ENCODE measurements at places on chromosomes 7 and 10.

DNA sequence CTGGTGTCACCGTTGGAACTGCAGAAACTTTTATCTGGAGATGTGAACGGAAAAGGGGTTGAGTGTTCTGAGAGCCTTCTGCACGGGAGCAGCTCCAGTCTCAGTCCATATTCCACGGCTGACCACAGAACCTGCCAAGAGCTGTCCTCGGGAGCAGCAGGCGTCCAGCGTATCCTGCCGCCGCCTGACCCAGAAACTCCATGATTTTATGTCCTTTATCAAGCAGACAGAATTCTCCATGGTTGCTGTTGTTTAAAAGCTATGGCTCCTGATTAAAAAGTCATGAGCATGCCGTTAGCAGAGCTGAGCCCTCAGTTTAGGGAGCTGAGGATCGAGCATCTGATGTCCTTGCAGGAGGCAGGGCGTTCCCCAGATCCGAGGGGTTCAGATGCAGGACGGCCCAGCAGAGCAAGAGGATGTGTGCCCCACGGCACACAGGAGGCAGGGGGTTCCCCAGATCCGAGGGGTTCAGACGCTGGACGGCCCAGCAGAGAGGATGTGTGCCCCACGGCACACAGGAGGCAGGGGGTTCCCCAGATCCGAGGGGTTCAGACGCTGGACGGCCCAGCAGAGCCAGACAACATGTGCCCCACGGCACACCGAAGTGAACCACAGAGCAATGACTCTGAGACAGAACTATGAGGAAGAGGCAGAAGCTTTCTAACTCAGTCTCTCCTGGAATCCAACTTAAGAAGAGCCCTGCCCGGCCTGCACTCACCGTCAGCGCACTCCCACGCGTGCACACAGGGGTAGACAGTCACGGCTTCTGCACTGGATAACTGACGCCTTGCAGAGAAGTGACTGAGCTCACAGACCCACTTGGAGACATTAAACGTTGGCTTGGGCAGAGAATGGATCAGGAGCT lies 96.4 kb downstream of the WDR37 start:
- DNase-seq = no peak

- no peak for DNase-seq
These were observed 275.4 kb downstream of the GRID1 start for GRCh38 chr10:86091216-86091615.

- no peak for DNase-seq
These were observed 44.7 kb downstream of the AVL9 start for GRCh38 chr7:32539919-32540531.

- peak; percentile 38 for DNase-seq
These were observed 31.6 kb downstream of the OGDH start for GRCh38 chr7:44637788-44638594.

DNA sequence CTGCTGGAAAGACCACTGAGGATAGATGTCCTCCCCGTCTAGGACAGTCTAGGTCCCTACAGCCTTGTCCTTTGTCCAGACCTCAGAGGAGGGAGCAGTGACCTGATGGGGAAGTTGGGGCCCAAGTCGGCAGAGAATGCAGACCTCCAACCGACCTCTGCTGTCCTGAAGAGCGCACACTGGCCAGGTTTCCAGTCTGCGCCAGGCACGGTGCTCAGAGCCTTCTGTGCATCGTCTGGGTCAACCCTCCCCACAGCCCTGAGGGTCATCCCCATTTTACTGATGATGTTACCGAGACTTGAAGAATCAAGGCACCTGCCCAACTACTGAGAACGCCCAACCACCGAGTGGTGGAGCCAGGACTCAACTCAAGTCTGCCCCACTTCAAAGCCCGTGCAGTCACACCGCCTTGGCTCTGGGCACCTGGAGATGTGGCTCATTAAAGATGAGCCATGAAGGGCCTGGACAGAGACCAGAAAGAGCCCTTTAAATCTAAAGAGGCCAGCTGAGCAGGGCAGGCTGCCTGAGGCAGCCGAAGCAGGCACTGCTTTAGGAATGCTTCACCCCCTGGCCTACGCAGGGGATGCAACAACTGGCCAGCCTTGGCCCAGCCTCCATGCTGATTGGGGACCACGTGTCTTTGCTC lies 4.4 kb downstream of the ITPRIP start:
- DNase-seq = no peak

GRCh38 chr10:4588824-4589223 lies 237.2 kb upstream of the AKR1E2 start:
- DNase-seq = no peak

- no peak for DNase-seq
These were observed 248.9 kb upstream of the LRRN3 start for GRCh38 chr7:110841840-110842545.

- no peak for DNase-seq
These were observed 72.5 kb upstream of the CTBP2 start for GRCh38 chr10:125232841-125233240.

- no peak for DNase-seq
These were observed 95.4 kb downstream of the HIPK2 start for GRCh38 chr7:139682136-139683013.

DNA sequence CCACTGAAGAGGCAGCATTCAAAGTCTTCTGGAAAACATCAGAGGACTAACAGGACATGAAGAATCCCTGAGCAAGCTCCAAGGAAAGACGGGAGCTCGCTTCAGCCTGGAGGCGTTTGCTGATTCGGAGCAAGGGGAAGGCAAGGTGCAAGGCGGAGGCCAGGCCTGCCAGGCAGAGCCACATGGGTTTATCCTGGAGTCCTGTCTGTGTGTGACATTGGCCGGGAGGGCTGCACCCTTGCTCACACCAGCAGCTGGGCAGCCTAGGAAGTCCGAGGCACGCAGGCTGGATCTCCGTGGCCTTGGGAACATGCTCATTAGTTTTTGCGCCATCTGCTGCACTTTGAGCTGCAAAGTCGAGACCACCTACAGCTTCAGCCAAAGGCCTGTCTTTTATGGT lies 22.3 kb upstream of the LARP4B start:
- DNase-seq = no peak

GRCh38 chr10:110101464-110102144 lies 93.8 kb downstream of the ADD3 start:
- DNase-seq = no peak

- peak; percentile 7 for DNase-seq
These were observed 7.9 kb downstream of the ZNF22 start for GRCh38 chr10:45008524-45009161.

DNA sequence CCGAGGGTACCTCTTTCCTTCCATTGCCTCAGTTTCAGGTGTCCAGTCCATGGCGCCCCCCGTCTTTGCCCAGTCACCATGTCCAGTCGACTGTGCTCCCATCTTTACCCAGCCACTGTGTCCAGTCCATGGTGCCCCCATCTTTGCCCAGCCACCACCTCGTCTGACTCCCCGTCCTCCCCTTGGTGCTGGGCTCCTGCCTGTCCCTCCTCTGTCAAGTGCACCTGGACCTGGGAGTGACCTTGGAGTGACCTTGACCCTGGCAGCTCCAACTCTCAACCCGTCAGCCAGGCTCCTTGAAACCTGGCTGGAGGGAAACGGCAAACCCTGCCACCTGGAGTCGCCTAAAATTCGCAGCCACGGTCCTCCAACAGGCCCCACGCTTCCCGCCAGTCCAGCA lies 180.2 kb downstream of the ADARB2 start:
- no peak for DNase-seq

DNA sequence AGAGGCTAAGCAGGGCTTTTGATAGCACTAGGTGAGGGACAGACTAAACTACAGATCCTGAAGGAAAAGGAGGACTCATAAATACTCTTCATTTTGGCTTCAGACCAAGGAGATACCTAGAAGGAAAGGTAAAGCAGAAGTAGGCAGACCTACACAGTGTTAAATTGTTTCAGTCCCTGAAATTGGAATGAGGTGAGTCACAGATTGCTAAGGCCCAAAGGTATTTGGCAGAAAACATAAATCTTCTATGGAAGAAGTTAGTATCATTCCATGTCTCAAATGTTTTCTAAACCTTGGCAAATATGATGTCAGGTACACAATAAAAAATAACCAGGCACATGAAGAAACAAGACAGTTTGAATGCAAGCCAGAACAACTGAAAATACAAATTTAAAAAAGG lies 30.0 kb downstream of the MTERF1 start:
- DNase-seq = no peak

GRCh38 chr7:152956006-152956405 lies 196.5 kb downstream of the ACTR3B start:
- DNase-seq = no peak

DNA sequence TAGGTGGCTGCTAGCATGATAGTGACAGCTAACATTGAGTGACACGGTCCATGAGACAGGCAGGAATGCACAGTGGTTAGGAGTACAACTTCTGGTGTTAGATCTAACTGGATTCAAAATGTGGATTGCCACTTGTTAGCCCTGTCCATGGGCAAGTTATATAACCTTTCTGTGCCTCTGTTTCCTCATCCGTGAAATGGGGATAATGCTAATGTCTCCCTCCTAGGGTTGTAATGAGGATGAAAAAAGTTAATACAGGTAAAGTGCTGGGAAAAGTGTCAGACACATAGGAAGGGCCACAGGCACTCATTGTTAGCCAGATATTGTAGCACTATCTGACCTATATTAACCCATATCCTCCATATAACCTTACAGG lies 41.8 kb downstream of the TACR2 start:
- no peak for DNase-seq

- no peak for DNase-seq
These were observed 143.0 kb downstream of the DIP2C start for GRCh38 chr10:546451-546850.

GRCh38 chr7:18313965-18314364 lies 181.6 kb upstream of the HDAC9 start:
- no peak for DNase-seq

DNA sequence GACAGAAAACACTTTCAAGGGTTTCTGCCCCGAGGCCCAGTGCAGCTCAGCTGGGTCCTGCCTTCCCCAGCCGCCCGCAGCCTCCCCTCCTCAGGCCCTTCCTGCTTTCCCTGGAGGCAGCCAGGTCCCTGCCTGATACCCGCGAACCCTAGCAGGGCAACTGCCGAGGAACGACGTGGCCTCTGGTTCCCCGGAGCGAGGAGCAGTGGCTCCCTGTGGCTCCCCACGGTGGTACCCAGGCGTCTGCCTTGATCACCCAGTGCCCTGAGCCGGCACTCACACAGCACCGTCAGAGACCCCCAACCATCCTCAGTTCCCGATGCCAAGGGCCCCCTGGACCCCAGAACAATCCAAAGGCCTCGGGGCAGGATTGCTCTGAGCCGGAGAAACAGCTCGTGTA lies 58.3 kb downstream of the CFAP46 start:
- no peak for DNase-seq

- DNase-seq = no peak
These were observed 11.5 kb downstream of the ANKRD22 start for GRCh38 chr10:88840104-88840503.

GRCh38 chr7:92375013-92375412 lies 72.3 kb upstream of the GATAD1 start:
- no peak for DNase-seq

DNA sequence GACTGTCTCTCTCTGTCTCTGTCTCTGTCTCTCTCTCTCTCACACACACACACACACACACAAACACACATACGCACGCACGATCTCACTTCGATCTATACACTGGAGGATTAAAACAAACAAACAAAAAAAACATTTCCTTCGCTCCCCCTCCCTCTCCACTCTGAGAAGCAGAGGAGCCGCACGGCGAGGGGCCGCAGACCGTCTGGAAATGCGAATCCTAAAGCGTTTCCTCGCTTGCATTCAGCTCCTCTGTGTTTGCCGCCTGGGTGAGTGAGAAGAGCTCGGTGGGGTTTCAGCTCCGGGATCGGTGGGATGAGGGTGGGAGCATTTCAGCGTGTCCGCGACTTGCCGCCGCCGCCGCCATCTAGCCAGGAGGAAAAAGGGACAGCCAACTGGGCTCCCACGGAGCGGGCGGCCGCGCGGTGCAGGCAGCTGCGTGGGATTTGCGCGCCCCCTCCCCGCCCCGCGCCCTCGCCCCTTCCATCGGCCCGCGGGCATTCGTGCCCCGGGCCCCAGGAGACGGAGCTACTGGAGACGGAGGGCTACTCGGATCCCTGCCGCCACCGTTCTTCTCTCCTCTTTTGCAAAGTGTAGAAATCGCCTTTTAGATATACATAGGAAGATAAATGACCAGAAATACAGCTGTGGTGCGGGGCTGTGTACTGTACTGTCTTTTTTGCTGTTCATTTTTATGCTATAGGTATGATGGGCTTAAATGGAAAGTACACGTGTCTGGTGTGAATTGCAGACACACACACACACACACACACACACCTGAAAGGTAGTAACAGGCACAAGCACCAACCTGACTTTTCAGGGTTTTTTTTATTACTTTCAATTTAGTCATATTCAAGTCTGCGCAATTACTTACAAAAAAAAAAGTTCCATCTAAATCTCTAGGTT lies 581 bp downstream of the PTPRZ1 start:
- DNase-seq = no peak

GRCh38 chr7:150404805-150405583 lies 25.9 kb downstream of the ZNF775 start:
- peak; percentile 63 for DNase-seq

DNA sequence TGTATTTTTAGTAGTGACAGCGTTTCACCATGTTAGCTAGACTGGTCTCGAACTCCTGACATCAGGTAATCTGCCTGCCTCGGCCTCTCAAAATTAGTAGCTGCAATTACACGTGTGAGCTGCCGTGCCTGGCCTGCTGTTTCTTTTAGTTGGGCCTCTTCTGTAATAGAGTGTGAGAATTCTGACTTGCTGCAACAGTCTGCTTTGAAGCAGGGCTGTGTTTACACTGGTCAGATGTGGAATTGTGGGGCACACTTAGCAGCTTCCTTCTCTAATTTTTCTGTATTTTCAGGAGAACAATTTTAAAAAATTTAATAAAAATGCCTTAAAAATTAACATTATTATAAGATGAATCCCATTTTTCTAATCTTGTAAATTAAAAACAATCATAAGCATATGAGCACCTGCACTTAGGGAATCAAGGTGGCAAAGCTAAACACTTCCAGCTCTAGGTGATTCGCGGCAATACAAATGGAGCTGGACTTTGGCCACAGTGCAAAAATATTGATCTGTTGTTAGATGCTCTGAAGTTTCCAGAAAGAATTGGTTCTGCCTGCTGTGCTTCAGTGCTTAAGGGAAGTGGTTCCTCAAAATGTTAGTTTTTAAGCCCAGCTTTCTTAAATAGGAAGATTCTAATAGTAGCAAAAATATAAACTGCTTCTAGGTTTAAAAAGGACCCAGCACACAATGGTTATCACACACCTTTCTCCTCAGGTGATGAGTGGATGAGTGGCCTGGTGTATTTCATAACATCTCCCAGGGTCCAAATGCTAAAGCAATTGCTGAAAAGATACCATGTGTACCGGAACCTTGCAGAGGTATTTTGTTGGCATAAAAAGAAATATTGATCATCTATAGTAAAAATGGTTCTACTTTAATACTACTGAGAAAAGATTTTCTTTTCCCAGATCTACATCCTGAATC lies 63.5 kb upstream of the ATRNL1 start:
- no peak for DNase-seq

GRCh38 chr10:4181081-4181480 lies 396.1 kb upstream of the KLF6 start:
- DNase-seq = no peak

DNA sequence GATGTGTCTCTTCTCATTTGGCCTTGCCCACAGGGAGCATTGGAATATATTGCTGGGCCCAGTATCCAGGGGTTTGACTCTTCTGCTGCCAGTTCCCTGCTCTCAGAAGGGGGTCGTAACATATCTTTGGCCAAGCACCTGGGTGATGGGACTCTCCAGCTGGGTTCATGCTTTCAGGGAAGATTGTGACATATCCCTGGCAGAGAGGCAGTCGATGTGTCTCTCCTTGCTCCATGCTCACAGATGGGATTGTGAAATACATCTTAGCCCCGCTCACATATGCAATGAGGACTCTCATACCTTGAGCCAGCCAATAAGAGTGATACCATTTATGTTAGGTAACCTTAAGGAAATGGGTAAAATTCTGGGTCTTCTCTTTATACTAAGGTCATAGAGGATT lies 39.2 kb upstream of the ZNF680 start:
- no peak for DNase-seq
